ENCODE measurements at places on chromosomes 1 and 21.

- DNase-seq: no peak
Measured at GRCh38 chr1:90220941-90221693, 226.2 kb downstream of the ZNF326 start.

DNA sequence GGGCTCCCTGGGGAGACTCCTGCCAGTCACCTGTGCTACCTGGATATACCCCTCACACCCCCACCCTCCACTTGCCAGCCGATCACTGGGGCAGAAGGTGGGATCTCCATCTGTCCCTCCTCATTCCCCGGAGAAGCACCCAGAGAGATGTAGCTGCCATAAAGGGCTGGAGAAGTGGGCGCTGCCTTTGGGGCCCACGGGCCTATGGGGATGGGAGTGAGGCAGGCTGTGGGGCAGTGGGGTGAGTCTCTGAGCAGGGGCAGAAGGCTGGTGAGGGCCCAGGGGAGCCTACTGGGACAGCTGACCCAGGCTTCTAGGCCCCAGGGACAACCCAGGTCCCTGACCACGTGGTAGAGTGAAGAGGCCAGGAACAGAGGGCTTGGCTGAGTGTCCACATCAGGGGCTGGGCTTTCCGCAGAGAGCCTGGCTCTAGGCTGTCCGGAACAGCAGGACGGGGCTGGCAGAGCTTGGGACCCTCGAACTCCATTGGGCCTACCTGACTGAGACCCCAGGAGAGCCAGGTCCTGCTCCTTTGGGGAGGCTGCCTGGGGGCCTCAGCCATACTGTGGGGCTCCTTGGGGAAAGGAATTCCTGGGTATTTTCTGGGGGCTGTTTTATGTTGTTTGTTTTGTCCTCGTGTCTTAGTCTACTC, 205.9 kb upstream of the VAMP3 start:
- no peak for DNase-seq

GRCh38 chr1:25458541-25459298, 28.0 kb downstream of the MACO1 start:
- DNase-seq: no peak

- DNase-seq: no peak
Measured at GRCh38 chr1:85406887-85407533, 57.9 kb downstream of the DDAH1 start.

- DNase-seq: no peak
Measured at GRCh38 chr1:243943671-243944428, 93.8 kb upstream of the AKT3 start.

GRCh38 chr1:241485145-241485544, 34.4 kb downstream of the FH start:
- no peak for DNase-seq

- DNase-seq: no peak
Measured at GRCh38 chr1:209344156-209344555, 239.4 kb upstream of the CAMK1G start.

DNA sequence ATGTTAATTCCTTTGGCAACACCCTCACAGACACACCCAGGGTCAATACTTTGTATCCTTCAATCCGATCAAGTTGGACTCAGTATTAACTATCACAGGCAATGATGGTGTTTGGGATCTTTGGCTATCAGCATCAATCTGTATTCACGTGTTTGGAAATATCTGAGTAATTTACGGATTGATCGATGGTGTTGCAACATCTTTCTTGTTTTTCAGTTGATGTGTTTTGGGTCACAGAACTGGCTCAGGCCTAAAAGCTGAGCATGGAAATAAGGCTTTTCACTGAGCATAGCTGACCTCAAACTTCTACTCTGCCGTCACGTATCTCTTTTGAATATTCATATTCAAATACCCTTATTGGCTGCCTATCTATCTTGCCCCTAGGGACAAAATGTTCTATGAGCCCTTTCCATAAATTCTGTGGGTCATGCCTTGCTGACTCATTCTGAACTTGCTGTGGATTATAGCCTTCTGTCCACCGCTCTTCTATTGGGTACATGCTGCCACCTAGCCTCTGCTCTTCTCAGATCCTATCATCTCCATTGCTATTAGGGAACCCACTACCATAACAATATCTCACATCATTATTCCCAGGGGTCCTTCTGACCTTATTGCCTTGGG, 156.0 kb downstream of the PDE4B start:
- DNase-seq: no peak

- DNase-seq: no peak
Measured at GRCh38 chr1:45767035-45767434, 16.6 kb upstream of the IPP start.

DNA sequence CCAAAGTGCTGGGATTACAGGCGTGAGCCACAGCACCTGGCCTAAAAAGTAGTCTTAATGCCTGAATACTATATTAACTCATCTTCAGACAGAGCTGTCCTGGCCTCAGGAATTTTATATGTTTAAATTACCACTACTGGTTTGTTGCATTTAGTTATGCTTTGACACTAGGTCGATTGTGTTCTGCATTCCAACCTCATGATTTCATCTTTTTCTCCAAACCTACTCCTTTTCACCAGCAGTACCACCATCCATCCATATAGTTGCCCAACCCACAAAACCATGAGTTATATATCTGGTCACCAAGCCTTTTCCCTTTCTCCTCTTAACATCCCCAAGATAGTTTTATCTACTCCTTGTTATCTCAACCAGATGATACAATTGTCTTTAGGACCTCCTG, 22.6 kb downstream of the FMO5 start:
- DNase-seq: no peak

GRCh38 chr1:172662464-172663109, 3.7 kb downstream of the FASLG start:
- DNase-seq: peak; percentile 60

GRCh38 chr1:26618561-26618960, 77.3 kb upstream of the ARID1A start:
- DNase-seq: no peak

DNA sequence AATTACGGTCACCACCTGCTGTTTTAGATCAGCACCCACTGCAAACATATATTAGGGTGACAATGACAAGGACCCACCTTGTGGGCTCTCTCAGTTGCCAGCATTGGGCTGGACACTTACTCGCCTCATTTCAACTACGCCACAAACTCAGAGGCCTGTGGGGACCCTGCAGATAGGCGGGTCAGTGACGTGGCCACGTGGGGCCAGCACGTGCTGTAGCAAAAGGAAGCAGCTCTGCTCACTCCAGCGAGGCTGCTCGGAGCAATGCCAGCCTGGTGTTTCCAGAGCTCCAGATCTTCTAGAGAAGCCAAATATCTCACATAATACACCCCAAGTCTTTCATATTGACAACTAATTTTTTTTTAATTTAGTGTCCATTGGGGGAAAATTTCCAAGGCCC, 76.7 kb upstream of the TMEM51 start:
- DNase-seq: no peak

GRCh38 chr1:167165948-167166689, 54.6 kb upstream of the POU2F1 start:
- no peak for DNase-seq

- no peak for DNase-seq
Measured at GRCh38 chr1:55524006-55524405, 308.8 kb upstream of the USP24 start.

DNA sequence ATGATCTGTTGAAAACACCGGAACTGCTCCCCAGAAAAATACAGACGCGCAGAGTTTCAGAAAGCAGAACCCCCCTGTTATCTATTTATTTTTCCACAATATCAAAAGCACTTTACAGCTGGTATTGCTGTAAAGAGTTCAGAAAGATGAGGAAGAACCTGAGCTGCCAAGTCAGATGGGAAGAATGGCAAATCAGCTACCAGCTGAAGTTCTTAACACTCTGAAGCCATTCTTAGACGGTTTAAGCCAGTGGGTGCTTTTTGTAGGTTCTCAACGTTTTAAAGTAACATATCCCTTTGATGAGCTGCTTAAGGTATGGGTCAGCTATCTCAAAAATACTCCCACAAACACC, 714 bp upstream of the AKIRIN1 start:
- DNase-seq: no peak

GRCh38 chr1:23216771-23217420, 406 bp downstream of the HTR1D start:
- peak; percentile 9 for DNase-seq

DNA sequence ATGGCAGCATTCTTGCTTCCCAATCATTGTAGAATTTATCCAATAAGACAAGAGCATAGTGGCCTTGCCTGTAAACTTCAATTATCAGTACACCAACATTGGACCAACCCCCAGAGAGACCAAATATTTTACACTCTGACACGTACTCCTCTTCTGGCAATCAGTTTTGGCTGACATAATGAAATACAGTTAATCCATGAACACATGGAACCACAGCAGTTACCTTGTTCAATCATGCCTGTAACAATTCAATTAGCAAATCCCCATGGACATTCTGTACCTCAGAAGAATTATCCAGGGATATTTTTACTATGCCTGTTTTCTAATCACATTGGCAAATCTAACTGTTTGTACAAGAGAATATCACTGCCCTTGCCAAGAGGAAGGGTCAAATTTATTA, 2162.0 kb downstream of the MRPL39 start:
- DNase-seq: no peak

- no peak for DNase-seq
Measured at GRCh38 chr1:62420214-62420613, 16.6 kb upstream of the USP1 start.

- DNase-seq: no peak
Measured at GRCh38 chr1:15682936-15683341, 1.2 kb upstream of the PLEKHM2 start.

GRCh38 chr1:83509301-83509781, 489.6 kb downstream of the TTLL7 start:
- DNase-seq: no peak

GRCh38 chr1:223334156-223334555, 29.8 kb downstream of the SUSD4 start:
- no peak for DNase-seq

DNA sequence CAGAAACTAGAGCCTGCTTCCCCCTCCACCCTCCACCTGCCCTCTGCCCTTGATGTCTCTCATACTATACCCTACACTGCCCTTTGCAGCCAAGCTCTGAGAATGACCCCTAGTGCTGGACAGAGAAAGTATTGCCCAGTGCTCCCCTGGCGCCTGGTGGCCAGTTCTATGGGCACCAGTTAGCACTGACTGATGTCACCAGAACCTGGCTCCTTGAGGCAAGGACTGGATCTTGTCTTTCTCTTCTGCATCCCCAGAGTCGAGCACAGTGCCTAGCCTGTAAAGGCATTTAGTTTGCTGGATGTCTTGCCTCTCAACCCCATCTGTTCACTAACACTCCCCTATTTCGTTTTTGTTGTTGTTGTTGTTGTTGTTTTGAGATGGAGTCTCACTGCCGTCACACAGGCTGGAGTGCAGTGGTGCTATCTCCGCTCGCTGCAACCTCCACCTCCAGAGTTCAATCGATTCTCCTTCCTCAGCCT, 5.9 kb downstream of the PHLDA3 start:
- no peak for DNase-seq

DNA sequence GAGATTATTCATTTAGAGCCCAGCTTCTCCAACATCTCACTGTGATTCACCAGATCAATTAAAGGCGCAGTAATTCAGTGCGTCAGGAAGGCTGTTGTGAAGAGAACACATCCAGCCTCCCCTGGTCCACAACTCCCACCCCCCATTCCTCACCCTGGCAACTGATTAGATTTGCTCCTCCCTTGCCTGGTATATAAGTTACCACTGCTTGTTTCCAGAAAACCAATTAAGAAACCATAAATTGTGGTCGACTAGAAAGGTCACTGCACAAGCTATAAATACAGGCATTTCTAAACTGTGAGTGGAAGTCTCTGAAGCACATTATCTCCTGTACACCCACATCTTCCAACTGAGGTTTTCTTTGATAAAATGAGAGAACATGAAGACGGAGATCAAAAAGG, 41.9 kb downstream of the FAM163A start:
- no peak for DNase-seq

GRCh38 chr1:193762236-193762635, 575.8 kb upstream of the B3GALT2 start:
- DNase-seq: no peak

DNA sequence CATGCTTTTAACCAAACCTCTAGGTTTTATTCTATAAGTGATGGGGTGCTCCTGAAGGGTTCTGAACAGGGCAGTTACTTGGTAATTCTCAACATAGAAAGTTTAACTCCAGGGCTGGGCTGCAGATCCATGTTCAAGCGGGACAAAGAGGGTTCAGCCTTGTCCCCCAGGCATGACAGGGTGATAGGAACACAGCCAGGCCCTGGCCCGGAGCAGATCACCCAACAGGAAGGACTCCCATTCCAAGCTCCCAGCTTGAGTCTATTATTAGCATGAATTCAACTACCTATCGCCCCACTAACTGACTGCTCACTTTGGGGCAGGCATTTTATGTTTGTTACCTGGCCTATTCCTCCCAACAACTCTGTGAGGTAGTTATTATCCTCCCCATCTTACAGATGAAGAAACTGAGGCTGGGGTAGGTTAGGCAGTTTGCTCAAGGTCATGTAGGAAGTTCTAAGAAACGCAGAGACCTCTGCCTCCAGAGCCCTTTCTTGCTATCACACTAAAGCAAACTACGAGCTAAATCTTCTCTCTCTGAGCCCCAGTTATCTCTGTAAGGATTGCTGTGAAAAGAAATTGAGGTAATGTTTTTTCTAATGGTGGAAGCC, 14.5 kb downstream of the ASAP3 start:
- DNase-seq: no peak

DNA sequence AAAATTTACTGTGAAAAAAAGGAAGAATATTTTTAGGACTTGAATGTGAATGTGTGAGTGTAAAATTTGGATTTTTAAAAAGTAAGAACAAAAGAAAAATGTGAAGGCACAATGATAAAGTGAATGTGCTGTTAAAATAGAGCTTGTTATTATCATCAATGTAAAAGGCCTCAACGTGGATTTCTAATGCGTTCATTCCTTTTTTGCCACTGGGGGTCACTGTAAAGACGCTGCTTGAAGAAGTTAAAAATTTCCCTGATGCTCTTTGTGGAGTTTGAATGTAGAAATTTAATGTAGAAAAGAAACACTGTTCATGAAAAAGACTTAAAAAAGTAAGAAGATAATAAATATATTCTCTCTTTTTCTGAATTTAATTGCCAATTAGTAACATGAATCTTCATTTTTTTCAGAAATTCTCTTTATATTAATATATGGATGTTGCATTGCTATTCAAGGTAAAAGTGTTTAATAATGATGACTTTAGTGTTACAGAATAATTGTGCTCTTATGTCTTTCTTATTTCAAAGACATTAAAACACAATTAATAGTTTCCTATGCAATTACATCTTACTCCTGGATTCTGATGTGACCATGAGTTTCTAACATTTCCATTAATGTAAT, 161.5 kb downstream of the DNM3 start:
- DNase-seq: no peak

GRCh38 chr1:115839029-115839678, 1.8 kb downstream of the NHLH2 start:
- DNase-seq: no peak

GRCh38 chr1:89198491-89199072, at the start of gene GBP4:
GBP4 (minus strand) TSS chr1:89198942; CDS start chr1:89198834, 108 bp downstream.
- DNase-seq: peak; percentile 22

- DNase-seq: no peak
Measured at GRCh38 chr1:215793180-215793579, 226.1 kb downstream of the KCTD3 start.

Data from T-helper 17 cell (primary cell).